ENCODE measurements at places on chromosomes 3 and 15.

- DNase-seq = no peak
Observed at GRCh38 chr3:151328298-151328995, 902 bp downstream of the P2RY13 start.

- DNase-seq = no peak
Observed at GRCh38 chr3:171387062-171387461, 73.1 kb downstream of the TNIK start.

- DNase-seq = no peak
Observed at GRCh38 chr3:129448186-129448895, 8.3 kb downstream of the IFT122 start.

- DNase-seq = no peak
Observed at GRCh38 chr3:31054032-31054431, 159.6 kb upstream of the GADL1 start.

GRCh38 chr15:64904189-64904588, 7.5 kb upstream of the ANKDD1A start:
- DNase-seq = no peak

DNA sequence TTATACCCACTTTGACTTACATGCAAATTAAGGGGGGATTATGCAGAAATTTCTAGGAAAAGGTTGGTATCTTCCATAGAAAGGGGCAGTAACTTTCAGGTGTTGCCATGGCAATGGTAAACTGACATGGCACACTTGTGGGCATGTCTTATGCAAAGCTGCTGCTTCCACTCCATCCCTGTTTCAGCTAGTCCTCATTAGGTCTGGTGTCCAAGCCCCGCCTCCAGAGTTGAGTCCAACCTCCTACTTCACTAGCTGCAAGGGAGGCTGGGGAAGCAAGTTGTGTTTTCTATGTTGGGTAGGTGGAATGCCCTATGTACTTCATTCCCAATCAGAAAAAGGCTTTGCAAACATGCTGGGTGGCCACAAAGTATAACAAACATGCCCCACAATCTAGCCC, 14.7 kb upstream of the KLHL40 start:
- no peak for DNase-seq

DNA sequence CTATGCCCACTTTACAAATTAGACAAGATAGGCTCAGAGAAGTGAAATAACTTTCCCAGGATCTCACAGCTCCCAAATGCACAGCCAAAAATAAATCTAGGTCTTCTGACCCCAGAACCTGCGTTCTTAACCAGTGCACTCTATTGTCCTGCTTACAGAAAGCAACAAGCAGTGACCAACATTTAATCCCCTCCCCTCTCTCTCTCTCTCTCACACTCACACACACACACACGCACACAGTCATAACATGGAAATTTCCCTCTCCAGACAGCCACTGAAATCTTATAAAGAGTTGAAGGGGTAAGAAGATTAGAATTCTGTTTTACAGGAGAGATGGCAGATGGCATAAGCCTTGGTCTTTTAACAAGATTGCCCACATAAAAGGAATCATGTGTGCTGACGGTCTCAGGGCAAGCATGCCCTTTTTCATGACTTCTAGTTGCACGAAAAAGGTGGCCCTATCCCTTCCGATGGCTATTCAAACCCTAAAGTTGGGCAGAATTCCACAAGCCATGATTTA, 29.4 kb downstream of the EOGT start:
- DNase-seq = no peak

DNA sequence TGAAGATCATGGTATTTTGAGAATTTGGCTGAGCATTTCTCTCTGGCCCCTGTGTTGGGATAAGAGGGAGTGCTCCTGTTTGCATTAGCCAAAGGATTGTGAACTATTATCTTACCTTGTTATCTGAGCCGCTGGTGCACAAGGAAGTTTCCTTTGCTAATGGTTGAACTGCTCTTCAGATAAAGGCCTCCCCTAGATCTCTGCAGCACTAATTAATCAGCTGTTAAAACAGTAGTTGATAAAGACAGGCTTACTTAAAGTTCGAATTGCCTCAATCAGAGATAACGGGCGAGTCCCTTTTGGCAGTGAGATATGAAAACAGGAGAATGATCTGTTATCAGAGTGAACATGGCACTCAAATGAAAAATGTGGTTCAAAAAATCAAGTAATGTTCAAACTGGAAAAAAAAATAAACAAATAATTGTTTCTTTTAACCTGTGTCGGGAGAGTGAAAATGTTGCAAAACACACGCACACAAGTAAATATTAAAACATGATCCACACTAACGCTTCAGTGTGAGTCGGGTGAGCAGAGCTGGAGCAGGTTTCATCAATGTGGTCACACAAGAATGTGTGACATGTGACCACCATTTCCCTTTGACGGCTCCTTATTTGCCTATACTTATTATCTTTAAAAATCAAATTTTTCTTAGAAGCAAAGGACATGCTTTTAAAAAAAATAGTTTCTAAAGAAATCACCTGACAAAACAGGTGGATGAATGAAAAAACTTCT, 469.1 kb downstream of the SOX2 start:
- no peak for DNase-seq

GRCh38 chr3:53773021-53773436, 73.2 kb downstream of the CHDH start:
- no peak for DNase-seq

GRCh38 chr3:69893274-69893673, 106.3 kb upstream of the SAMMSON start:
- DNase-seq = no peak

DNA sequence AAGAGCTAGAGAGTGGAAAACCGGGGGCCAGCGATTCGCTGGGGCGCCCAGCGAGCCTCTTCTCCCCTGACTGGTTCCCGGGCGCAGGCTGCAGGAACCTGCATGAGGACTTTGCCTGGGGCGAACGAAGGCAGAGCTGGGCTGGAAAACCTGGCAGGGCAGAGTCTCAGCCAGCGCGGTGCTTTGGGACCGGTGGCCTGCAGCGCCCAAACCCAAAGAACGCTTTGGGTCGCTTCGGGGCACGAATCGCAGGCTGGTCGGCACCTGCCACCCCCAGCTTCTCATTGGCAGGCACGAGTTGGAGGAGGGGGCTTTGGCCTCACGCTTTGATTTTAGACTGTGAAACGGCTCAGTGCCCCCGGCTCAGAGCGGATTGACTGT, 3.0 kb downstream of the ONECUT1 start:
- no peak for DNase-seq

- DNase-seq = no peak
Observed at GRCh38 chr3:53841296-53841695, 4.9 kb downstream of the CHDH start.

- no peak for DNase-seq
Observed at GRCh38 chr3:9248522-9249271, 749 bp downstream of the SRGAP3 start.

GRCh38 chr3:168806871-168807270, 711.1 kb upstream of the GOLIM4 start:
- DNase-seq = no peak

DNA sequence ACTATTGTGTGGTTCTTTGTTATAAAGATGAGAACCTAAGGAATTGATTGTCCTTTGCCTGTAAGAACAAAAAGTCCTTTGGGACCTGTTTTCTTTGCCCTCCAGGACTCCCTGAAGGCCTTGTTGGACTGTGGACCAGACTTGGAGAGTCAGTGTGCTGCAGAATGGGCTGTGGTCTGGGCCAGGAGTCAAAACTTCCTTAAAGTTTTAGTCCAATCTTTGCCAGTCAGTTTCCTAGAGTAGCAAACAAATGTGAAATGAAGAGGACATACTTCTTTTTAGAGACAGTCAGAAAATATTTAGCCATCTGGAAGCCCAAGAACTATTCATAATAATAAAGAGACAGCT, 45.4 kb downstream of the PDE8A start:
- DNase-seq = no peak

DNA sequence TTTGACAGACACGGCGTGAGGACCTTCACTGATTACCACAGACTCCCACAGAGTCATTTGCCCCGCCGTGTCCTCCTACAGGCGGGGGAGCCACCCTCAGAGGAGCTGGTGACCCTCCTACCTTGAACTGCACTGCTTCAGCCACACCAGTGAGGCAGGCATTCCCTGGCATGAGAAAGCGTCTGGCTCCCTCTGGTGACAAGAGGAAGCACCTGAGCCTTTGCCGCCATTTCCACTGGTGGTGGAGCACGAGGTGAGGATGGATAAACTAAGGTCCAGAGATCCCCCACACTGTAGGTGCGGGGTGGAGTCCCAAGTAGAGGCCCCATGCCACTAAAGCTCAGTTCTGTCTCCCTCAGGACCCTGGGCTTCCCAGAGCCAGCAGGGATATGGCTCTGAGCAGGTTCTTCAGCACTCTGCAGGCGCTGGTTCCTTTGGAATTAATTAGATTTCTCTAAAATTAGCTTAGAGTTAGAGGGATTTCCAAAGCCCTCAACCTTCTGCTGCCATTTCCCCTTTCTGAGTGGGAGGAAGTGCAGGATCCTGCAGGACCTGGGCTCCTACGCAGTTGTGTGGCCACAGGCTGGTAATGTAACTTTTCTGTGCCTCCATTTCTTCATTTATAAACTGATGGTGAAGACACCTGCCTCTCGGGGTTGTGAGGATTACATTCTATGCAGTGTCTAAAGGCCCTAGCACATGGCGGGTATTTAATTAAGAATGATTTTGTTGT, 224.0 kb downstream of the SLCO3A1 start:
- no peak for DNase-seq

DNA sequence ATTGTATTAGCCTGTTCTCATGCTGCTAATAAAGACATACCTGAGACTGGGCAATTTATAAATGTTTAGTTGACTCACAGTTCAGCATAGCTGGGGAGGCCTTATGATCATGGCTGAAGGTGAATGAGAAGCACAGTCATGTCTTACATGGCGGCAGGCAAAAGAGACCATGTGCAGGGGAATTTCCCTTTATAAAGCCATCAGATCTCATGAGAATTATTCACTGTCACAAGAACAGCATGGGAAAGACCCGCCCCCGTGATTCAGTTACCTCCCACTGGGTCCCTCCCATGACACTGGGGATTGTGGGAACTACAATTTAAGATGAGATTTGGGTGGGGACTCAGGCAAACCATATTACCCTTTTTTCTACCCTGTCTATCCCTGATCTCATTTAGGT, 51.5 kb upstream of the MYZAP start:
- DNase-seq = no peak

DNA sequence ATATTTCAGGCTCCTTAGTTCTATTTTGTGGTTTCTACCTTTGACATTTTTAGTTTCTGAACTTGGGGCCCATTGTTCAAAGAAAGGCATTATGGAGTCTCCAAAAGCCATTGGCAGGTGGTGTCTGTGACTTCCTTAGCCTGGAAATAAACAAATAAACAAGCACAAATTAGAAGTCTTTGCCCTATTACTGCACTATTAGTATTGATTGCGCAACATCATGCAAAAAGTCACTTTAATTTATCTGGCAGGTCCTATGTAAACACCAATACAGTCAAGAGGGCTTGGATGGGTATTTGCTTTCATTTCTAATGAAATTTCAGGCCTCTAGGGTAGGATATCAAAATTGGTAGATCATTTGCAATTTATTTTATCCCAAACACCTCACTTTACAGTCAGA, 85.6 kb downstream of the LPP start:
- DNase-seq = no peak

GRCh38 chr3:153372326-153372725, 210.3 kb downstream of the RAP2B start:
- DNase-seq = no peak

GRCh38 chr15:41650806-41651205, 9.4 kb upstream of the MGA start:
- no peak for DNase-seq

- no peak for DNase-seq
Observed at GRCh38 chr3:111691293-111691909, 96.3 kb upstream of the ZBED2 start.

GRCh38 chr3:143358155-143358792, 238.7 kb downstream of the CHST2 start:
- DNase-seq = no peak

DNA sequence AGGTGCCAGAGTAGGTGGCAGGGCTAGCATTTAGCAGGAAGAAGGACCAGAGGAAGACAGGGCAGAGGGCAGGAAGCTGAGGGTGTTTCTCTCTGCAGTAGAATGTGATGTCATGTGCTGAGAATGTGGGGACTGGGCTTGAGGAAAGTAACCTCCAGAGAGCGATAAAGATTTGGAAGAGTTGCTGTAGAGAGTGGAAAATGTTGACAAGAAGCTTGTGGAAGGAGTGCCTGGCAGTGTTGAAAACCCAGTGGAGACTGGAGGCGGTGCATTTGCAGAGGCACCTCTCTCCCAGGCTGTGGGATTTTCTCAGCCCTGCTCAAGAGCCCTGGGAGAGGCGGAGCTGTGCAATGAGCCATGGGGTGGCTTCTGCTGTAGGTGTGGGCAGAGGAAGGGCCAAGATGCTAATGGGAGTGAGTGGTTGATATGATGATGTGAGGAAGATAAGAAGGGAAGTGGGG, 54.8 kb downstream of the MESD start:
- no peak for DNase-seq

DNA sequence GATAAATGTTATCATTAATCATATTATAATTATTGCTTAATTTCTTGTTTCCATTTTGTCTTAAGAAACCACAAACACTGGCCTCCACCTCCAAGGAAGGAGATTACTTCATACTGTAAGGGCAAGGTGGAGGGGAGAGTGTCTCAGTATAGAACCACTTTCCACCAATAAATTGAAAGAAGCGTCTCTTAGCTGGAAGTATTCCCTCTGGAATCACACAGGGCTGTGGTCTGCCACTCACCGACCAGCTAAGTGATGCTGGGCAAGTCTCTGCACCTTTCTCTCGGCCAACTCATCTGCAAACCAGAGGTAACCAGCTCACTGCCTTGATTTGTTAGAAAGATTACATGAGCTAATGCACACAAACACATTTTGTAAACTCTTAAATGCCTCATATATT, 63.1 kb downstream of the EIF4E3 start:
- no peak for DNase-seq

- DNase-seq = no peak
Observed at GRCh38 chr3:183777016-183777618, 48.3 kb downstream of the MAP6D1 start.

GRCh38 chr3:141275032-141275422, 43.4 kb downstream of the PXYLP1 start:
- DNase-seq = no peak

GRCh38 chr15:68584756-68585573, 6.2 kb downstream of the CORO2B start:
- no peak for DNase-seq

DNA sequence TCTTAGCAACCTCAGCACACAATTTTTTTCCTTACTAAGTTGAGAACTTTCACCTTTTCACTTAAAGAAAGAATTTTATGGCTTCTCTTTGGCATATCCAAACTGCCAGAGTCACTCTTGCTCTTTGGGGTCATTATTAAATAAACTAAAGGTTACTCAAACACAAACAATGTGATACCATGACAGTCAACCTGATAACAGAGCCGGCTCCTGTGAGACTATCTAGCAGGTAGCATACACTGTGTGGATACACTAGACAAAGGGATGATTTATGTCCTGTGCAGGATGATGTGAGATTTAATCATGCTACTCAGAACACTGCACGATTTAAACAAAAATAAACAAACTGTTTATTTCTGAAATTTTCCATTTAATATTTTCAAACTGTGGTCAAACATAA, 35.6 kb downstream of the LRRFIP2 start:
- no peak for DNase-seq

- DNase-seq = no peak
Observed at GRCh38 chr3:52801839-52802238, 7.2 kb downstream of the ITIH3 start.

All from NCI-H1436 treated with DMSO at 0.1 percent for 48 hours (cell line).